ENCODE measurements at places on chromosomes 2 and 18.
A peak's percentile ranks its signal among the peaks of the same experiment; 100 is the strongest.

- DNase-seq, result no peak
These were observed 28.6 kb downstream of the PROKR1 start for GRCh38 chr2:68671961-68672360.

- DNase-seq, result no peak
These were observed 63.9 kb upstream of the EDAR start for GRCh38 chr2:109052922-109053321.

- DNase-seq, result no peak
These were observed 90.4 kb downstream of the PTRHD1 start for GRCh38 chr2:24702800-24703199.

GRCh38 chr2:202432776-202433175, 56.6 kb downstream of the BMPR2 start:
- DNase-seq, result no peak

- no peak for DNase-seq
These were observed 359.3 kb downstream of the KIAA1328 start for GRCh38 chr18:37188016-37188791.

GRCh38 chr2:60365556-60365955, 187.9 kb downstream of the BCL11A start:
- DNase-seq, result no peak

DNA sequence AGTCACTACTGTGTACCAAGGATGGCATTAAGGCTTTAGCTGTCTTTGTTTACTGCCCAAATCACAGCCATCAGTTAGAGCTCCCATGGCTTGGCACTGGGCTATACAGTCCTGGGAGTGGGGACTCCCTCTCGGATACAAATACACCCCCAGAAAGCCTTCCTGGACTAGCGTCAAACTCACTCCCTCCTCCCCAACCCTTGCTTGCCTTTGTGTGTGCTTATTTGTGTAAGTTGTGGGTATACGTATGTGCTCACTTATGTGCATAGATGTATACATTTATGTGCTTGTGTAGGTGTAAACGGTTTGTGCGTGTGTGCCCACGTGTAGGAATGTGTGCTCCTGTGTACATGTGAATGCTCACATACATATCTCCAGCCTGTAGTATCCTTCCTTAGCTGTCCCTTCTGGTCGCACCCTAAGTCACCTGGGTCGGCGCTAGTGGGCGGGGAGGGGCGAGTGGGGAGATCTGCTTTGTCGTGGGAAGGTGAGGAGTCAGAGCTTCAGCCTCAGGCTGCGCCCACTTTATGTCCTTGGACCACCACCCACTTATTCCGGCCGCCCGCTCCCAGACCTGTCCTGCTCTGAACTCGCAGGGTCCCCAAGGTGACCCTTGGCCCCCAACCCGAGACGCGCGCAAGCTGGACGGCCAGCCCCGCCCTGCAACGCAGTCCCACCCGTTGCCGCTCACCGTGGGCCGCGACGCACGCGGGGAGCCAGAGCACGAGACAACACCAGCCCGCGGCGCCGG, 461 bp downstream of the PRADC1 start:
- DNase-seq, result no peak

DNA sequence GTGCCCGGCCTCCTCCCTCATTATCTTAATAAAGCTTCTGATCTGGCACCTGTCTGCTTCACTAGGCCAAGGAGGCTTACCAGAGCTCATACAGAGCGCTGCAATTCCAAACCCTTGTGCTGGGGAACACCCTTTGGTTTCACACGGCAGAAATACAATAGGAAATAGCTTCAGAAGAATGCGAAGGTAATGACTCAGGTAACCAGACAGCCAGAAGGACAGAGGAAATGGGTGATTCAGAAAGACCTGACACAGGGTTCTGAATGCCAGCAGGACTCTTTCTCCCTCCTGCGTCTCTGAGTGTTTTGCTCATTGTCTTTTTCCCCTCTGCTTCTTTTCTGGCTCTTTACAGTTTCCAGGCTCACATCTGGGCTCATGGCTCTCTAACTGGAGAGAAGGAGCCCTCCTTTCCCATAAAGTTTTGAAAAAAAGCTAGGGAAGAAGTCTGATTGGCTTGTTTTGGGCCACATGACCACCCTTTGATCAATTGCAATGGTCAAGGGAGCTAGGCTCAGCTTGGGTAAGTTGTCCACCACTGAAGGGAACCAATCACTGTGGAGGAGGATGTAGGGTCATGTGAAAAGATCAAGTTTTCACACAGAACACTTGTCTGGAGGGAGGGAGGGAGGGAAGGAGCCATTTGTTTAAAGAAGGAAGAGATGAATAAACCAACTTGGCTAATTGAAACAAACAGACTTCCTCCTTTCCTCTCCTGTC, 90.5 kb upstream of the UPP2 start:
- DNase-seq, result no peak

- DNase-seq, result no peak
These were observed 789.6 kb downstream of the RNF144A start for GRCh38 chr2:7706791-7707190.

GRCh38 chr2:1602278-1603010, 141.9 kb downstream of the PXDN start:
- no peak for DNase-seq

DNA sequence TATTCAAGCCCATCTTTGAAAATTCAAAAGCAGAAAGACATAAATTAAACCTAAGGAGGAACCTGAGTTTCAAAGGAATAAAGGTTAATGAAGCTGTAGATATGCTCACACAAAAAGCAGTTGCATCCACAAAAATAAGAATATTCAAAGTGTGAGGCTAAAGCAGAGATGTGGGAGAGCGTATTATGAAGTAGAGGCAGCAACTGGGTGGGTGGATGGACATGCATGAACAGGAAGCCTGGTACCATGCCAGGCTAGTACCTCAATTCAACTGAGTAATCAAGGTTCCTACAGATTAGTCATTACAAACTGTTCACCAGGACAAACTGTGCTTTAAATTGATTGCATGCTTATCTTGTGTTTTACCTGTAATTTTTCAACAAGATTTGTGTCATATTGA, 330.0 kb upstream of the PKDCC start:
- no peak for DNase-seq

- no peak for DNase-seq
These were observed 115.4 kb downstream of the SCG2 start for GRCh38 chr2:223486751-223487150.

DNA sequence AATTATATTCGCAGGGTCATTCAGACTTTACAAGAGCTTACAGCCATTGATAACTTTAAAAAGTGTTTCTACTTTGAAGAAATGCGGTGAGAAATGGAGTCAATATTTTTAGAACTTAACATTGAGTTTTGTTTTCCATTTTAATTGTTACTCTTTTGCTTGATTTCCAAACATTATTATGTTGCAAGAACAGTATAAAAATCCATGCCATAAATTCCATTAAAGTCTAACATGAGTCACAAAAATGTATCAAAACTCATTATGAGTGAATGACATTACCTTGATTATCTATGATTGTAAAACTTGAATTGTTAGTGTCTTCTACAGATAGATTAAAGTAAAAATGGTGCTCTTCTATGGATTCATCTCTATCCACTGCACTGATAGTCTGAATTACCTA, 92.6 kb downstream of the CDH19 start:
- no peak for DNase-seq

DNA sequence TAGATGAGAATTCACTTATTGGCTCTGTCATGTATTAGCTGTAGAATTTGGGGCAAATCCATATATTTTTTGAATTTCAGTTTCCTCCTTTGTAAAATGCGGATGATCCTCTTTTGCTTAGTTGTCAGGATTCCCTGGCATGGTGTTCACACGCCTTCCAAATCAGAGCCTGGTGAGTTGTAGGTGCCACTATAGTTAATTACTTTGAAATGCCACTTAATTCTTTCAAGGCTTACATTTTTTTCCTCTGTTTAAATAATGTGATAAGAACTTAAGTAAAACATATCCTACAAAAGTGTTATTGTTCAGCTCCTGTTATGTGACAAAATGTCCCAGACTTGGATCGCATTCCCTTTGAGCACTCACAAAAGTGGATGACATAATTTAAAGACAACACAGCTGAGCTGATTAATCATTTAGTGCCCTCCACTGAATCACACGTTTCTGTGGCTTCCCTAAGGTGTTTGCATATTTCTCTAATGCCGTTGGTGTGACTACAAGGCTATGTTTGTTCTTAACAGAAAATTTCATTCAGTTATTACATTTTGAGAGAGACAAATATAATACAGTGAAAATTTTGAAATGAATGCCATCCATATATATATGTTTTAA, 471.2 kb upstream of the CHST9 start:
- DNase-seq, result no peak

GRCh38 chr2:231717281-231718171, 9.2 kb downstream of the PTMA start:
- DNase-seq, result peak; percentile 52

GRCh38 chr2:213232649-213233437, 51.4 kb upstream of the SPAG16 start:
- DNase-seq, result no peak

GRCh38 chr18:21820033-21820810, 79.6 kb downstream of the MIB1 start:
- no peak for DNase-seq

GRCh38 chr2:178994264-178994663, 55.7 kb downstream of the CCDC141 start:
- no peak for DNase-seq

DNA sequence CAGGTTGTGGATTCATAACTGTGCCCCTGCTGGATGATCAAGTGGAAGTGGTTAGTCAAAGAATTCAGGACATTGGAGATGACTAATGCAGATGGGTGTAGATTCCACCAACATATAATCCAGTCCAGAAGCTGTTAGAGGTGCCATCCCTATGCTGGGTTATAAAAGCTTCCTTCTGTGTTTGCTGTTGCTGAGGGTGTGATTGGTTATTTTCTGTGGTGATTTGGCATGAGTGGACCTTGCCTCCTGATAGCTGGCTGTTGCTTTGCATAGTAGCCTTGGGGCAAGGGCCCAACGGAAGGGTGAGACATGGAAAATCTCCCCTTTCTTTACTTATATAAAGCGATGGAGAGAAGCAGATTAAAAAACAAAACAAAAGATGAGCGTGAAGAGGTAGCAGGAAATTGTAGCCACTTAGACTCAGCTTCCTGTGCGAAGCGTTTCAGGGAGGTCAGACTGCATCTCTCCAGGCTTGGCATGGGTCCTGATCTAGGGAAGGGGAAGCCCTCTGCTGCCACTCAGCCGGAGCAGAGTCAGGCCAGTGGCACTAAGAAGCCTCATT, 190.4 kb downstream of the FMNL2 start:
- no peak for DNase-seq

- DNase-seq, result no peak
These were observed 404.3 kb downstream of the ZNF521 start for GRCh38 chr18:24947521-24948305.

DNA sequence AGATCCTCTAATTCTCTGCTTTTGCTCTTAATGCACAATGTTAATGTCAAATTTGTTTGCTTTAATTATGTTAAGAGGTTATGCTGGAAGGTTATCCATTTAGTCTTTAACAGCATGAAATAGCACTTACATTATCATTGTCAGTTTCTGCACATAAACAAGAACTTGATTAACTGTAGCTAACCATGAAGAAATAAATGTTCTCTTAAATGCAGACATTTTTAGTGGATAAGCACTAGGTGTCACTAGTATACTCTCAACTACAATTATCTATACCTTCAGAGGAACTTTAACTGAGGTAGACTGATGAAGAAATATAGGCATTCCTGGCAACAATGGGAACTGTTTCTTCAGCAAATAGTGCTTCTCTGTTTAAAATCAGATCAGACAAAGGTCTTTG, 178.8 kb upstream of the CHST9 start:
- DNase-seq, result no peak

GRCh38 chr2:146370826-146371225, 1474.0 kb upstream of the ACVR2A start:
- DNase-seq, result no peak

GRCh38 chr2:236001166-236001828, 166.9 kb downstream of the GBX2 start:
- DNase-seq, result no peak

GRCh38 chr18:35077937-35078336, 36.7 kb downstream of the MAPRE2 start:
- DNase-seq, result no peak

- DNase-seq, result no peak
These were observed 105.5 kb downstream of the BCL11A start for GRCh38 chr2:60447943-60448342.

DNA sequence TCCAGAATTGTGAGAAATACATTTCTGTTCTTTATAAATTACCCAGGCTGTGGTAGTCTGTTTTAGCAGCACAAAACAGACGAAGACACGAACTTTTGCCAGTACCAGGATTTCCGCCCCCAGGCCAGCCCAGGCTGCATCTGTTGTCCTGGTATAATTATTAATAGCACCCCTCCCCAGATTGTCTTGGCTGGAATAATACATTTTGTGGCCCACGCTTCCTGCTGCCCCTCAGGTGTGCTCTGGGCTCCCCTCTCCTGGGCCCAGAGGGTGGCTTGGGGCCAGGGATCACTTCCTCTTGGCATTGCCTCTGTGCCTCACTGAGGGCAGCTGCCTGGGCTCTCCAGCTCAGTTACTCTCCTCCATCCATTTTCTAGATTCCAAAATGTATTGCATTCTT, 102.1 kb upstream of the HS6ST1 start:
- DNase-seq, result no peak

DNA sequence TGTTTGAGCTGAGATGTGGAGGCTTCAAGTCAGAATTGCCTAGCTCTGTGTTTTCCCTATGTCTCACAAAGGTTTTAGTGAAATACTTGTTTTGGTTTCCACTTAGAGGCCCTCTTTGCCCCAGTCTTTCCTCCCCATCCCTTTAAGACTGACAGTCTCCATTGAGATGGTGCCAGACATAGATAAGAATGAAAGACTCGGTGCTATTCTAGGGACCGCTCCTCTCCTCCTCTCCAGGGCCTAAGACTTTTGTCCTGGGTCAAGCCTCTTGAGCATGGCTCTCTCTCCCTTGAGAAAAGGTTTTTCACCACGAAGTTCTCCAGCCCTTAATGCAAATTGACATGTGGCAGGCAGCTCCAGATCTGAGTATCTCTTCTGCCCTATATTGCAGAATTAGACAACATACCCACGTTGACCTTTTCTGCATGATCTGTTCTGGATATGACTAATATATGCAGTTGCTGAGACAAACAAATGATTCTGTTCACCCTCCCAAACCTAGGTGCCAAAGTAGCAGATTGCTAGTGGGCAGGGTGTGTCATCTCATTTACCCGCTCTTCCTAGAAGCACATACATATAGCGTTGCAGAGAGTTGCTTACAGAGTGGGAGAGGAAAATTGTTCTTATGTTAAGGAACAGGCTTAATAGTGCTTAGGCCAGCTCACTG, 47.5 kb upstream of the ACSL3 start:
- DNase-seq, result no peak

DNA sequence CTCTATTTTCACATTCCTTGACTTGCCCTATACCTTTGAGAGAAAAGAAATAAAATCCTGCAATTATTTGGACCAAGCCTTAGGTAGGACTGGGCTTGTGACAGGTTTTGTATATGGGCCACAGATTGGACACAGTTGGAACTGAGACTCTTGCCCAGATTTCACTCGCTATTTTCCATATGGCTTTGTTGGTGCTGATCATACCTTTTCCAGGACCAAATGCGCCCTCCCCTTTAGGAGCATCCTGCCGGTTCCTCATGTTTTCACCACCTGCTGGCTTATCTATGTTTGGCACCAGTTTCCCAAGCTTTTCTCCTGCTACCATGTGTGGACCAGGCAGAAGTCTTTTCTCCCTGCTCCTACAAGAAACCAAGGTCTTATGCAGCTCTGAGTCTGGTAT, 494.9 kb downstream of the EPHA4 start:
- no peak for DNase-seq

- no peak for DNase-seq
These were observed 31.0 kb downstream of the GYPC start for GRCh38 chr2:126686841-126687485.

All from right kidney (tissue), 9 donors.